Activated CD4-positive, alpha-beta T cell treated with anti-CD3 and anti-CD28 coated beads, Interleukin-2, Interleukin-4, amounts not matched to agents 100 ng/mL and 50 ng/mL, durations not matched to agents 16 hours and 8 hours (primary cell): ENCODE measurements at places on chromosomes 1 and 21.

GRCh38 chr1:23460519-23460918 is 23.5 kb downstream of the ASAP3 start:
- no peak for DNase-seq

DNA sequence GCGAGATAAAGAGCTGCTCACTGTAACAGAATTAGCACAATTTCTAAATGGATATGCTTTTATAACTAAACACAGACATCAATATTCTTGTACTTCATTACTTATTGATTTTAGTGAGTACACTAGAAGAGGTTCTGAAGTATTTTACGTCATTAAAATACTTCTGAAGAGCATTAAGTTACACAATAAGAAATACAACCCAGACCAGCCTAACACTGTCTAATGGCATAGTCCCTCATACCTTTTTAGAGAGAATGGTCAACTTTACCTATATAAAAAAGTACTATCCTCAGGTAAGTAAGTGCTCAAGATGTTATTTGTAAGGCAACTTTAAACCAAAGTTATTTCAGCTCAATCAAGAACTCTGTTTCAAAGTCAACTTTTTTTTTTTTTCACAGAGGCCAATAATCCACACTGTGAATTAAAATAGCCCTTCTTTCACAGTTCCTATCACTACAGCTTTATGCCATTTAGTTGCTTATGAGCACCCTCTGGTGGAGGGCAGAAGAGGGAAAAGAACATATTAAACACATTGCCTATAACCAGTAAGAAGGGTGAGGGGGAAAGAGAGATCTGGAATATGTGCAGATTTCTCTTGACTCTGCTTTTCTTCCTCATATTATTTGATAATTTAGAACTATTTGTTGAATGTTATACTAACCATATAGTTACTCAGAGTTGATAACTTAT is 182.1 kb upstream of the DMRTA2 start:
- peak; percentile 31 for DNase-seq

DNA sequence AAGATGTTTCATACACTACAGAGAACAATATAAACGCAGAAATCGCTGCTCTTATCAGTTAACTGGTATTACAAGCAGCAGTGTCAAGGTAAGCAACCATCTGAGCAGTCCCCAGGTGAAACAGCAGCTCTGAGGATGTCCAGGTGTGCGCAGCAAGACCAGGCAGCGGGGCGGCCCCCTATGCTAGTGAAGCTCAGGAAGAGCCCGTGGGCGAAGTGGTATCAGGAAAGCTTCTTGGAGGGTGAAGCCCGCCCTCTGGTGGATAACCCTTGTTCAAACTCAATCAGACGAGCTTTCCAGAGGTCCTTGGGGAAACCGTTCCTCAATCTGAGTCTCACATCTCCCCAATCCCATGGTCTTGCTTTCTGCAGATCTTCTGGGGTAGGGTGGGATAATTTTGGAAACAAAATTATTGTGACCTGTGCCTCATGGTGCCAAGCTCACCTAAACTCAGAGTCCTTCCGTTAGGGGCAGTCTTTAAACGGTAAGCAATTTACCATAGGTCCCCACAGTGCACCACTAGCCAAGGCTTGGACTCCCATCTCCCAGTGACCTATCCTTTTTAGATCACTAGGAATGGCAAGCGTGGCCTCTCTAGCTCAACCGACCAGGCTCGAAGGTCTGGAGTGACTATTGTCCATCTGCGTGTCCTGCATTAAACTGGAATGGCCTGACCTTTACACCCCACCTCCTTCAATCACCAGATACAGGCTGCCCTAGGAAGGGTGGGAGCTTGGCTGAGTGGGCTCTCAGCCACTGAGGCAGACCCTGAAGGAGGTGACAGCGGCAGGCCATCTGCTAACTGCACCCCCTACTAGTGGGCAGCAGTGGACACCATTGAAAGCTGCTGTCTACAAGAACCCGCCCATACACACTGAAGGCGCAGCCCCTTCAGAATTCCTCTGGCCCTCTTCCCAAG is 13.6 kb upstream of the FAM110D start:
- DNase-seq = peak; percentile 74

GRCh38 chr1:244022311-244022710 is 28.8 kb upstream of the ZBTB18 start:
- no peak for DNase-seq

GRCh38 chr1:179144626-179145025 is 62.8 kb downstream of the TOR3A start:
- DNase-seq = no peak

GRCh38 chr1:185432948-185433347 is 115.9 kb upstream of the IVNS1ABP start:
- DNase-seq = no peak

DNA sequence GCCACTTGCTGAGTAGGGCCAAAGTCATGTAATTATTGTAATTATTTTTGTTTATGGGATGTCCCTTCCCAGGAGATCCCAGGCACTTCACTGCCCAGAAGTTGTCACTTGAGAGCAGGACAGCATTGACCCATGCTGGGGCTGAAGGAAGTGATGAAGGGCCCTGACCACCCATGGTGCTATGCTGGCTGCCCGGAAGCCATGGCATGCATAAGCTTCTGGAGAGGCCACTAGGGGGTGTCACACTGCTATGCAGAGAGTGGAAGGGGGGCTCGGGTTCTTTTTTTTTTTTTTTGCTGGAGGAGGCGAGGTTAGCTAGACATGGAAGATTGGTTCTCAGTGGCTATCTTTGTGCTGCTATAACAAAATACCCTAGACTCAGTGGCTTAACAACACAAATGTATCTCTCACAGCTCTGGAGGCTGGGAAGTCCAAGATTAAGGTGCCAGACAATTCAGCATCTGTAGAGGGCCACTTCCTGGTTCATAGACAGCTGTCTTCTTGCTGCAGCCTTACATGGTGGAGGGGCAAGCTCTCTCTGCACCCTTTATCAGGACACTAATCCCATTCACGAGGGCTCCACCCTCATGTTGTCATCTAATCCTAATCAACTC is 84.9 kb downstream of the CNIH3 start:
- DNase-seq = no peak

- DNase-seq = peak; percentile 42
Measured at GRCh38 chr1:19651141-19651737, 7.1 kb downstream of the NBL1 start.

DNA sequence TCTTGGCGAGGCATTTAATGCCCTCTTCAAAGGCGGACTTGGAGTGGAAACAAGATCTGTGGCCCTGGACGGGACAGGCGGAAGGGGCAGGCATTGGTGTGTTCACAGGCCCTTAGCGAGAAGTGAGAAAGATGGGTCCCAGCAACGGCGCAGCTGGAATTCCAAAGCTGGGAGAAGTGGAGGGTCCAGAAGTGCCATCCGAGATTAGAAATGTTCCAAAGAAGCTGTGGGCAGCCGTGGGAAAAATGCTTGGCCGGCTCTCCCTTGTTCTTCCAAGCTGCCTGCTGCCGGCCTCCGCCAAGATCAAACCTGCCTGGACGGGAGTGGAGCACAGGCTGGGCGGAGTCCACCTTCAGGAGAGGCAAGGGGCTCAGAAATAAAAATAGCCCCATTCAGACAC is 69.4 kb upstream of the ACTRT2 start:
- no peak for DNase-seq

GRCh38 chr21:44455524-44456213 is 359 bp downstream of the LRRC3 start:
- peak; percentile 28 for DNase-seq
